ENCODE measurements at places on chromosomes 1 and 21.
A peak's percentile ranks its signal among the peaks of the same experiment; 100 is the strongest.

DNA sequence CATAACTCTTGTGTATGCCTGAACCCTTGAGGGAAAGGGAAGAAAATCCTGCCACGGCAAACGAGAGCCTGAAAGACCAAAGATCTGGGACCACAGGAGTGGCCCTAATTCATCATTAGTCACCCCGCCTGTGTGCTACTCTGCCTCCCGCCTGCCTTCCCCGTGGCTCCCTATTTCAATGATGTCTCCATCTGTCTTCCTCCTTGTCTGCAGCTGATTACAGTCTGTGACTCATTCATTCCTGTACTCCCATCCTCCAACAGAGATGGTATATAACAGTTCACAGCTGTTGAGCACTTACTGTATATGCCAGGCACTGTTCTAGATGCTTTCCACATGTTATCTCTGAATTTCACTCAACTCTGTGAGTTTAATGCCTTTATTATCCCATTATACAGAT, 96.6 kb downstream of the SEC16B start:
- DNase-seq = no peak

- DNase-seq = no peak
Observed at GRCh38 chr1:172790245-172790644, 131.3 kb downstream of the FASLG start.

- DNase-seq = peak; percentile 87
Observed at GRCh38 chr1:3312898-3313575, 141.4 kb upstream of the ARHGEF16 start.

GRCh38 chr21:18646116-18646515, 242.5 kb upstream of the TMPRSS15 start:
- no peak for DNase-seq

GRCh38 chr1:57340334-57341070, 83.4 kb downstream of the DAB1 start:
- DNase-seq = no peak

DNA sequence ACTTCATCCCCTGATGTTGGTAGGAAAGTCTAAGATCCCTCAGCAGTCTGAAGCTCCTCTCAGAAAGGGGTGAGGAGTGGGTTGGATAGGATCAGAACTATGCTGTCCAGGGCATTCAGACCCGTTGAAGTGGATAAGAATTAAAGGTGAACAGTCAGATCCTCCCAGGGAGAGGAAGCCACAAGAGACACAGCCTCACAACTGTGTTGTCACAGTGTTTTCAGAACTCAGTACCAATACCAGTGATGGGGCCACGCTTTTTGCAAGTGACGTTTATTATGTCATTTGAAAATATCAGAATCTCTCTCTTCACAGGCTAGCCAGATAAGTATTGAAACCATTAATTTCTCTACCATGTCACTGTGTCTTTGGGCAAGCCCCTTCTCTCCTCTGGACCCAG, 15.4 kb upstream of the EPS15 start:
- DNase-seq = no peak

DNA sequence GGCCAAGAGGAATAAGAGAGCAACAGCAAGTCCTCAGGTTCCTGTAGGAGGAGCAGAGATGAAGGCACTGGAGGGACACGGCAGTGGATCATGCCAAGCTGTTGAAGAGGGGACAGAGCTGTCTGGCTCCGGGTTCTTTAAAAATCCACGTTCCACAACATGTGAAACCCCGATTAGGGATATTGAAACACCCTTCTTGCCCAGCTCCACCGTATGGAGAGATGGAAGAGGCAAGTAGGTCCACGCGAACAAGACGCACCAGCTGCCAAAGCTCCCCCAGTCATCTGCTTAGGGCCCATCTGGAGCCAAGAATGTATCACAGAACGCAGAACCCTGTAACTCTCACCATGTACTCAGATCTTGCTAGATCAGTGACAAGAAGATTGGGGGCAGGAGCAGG, 3.9 kb downstream of the C1orf198 start:
- DNase-seq = no peak

- DNase-seq = no peak
Observed at GRCh38 chr1:25204797-25205480, 27.4 kb downstream of the SYF2 start.

DNA sequence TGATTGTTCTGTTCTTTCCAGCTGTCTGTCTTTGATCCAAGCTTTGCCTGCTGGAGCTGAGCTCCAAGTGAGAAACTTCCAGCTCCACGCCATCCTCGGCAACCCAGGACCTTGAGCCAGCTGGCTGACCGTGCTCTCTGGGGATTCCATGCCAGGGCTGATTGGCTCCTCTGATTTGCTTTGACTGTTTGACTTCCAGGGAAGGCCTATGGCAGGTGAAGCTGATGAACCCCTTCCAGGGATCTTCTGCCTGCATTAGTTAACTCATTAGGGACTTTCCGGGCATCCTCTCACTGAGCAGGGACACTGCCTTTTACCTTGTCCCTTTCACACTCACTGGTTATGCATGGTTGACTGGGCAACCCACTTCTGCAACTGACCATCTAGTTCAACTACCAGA, 406.1 kb downstream of the RPS6KC1 start:
- no peak for DNase-seq

DNA sequence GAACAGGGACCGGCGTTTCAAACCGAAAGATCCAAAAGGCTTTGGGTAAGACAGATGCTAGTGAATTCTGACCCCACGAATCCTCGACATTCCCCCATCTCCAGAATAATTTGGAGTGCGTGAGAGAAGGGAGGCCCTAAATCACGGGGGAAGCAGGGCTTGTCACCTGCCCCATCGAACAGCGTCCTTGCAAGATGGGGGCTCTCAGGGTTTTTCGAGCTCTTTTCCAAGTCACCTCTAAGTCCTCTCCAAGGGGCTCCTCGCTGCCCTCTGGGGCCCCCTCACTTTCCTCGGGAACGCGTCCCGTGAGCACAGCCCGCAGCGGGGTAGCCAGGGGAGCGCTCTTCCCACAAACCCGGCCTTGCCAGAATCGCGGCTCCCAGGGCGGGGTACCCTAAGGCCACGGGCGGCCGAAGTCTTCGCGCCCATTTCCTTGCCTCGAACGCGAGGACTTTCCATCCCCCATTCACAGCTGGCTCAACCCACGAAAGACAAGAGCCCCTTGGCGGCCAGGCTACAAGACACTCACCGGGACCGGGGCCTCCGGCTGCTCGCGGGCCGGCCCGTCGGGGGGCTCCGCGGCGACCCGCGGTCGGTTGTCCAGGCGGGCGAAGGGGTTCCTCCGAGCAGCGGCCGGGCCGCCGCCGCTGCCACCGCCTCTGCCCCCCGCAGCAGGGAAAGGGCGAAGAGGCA, 546 bp downstream of the DONSON start:
- peak; percentile 76 for DNase-seq

GRCh38 chr1:230622151-230622550, 20.1 kb upstream of the COG2 start:
- DNase-seq = no peak

GRCh38 chr1:115495111-115495510, 146.7 kb upstream of the VANGL1 start:
- DNase-seq = no peak

DNA sequence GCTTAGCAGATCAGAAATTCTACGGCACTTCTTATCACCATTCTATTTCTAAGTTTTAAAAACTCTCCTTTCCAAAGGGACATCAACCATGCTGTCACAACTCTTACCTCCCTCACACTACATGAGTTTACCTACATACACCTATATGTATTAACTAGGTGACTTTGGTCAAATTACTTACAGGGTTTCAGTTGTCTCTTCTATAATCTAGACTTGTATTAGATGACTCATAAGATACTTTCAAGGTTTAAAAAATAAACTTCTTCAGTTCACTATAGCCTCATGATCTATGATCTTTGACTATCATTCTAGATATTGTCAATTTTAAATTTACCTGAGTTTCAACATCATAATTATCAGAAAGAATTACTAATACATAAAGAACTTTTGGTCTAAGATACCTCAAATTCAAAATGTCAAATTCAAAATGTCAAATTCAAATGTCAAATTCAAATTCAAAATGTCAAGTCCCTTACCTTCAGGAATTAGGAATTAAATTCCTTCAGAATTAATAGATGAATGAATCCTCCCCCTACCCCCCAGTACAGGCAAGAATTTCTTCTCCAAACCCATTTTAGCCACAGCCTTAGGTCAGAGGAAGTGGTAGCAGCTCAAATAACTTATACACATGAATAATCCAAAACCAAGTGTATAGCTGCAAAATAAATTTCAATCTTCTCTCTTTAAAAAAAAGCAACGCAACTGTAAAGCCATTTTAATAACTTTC, 31.1 kb downstream of the OTUD7B start:
- no peak for DNase-seq

DNA sequence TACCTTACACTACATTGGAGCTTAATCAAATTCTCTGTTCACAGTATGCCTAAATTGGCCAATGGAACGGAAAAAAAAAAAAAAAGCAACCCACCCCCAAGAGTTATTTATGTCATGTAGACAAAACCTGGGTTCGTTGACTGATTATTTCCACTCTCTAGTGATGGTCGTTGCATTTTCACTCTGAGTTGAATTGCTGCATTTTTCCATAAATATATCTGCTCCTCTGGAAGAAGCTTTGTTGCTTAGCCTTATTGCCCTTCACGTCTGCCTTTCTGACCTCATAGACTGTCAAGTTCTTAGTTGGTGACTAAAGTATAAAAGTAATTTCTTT, 90.2 kb upstream of the RUNX1 start:
- DNase-seq = no peak

DNA sequence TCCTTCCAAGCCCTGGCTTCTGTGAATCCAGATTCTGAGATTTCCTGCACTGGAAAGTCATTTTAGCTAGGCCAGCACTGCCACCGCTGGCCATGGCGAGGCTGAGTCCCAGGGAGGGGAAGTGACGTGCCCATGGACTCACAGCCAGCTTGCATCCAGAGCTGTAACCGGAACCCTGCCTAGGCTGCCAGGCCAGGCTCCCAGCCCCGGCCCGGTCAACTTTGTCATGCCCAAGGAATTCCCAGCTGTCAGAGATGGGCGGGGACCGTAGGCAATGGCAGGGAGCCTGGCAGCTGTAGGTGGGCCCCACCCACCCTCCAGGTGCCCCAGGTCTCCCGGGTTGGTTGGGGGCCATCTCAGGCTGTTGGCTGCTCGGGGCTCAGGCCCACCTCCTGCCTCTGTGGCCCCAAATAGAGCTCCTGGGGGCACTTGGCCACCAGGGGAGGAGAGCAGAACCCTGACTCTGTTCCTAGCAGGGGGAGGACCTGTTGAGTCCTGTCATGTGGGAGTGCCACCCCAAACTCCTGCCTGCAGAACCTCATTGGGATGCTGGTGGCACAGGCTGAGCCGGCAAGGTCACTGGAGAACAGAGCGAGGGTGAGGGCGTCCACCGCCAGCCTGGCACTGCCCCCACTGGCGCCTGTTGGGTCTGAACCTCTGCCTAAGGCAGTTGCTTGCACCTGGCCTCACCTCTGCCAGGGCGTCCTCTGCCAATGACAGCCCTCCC, 57.8 kb downstream of the FOXO6 start:
- peak; percentile 69 for DNase-seq

Data from endodermal cell (in vitro differentiated cells).